COR-L47 (cell line): ENCODE measurements at places on chromosomes 7 and 10.

DNA sequence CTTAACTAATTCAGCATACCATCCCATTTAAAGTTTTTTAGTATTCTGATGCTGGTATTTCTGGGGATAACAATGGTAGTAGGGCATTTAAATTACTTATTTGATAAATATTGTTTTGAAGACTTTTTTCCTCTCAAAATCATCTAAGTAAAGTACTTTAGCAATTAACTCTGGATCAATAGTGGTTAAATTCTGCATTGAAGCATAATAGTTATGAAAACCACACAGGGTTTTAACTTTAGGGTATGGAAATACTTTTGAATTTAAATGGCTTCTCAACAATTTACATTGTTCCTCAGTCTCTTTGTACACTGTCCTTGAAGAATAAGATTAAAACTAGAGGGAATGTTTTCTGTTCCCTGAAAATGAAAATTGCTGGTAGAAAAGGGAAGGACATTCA, 202.6 kb upstream of the STEAP4 start:
- DNase-seq, result no peak

GRCh38 chr7:98282703-98283102, 1.2 kb downstream of the BRI3 start:
- no peak for DNase-seq

- no peak for DNase-seq
These were observed 6.7 kb upstream of the CYREN start for GRCh38 chr7:135177028-135177696.

GRCh38 chr7:22216309-22216708, 140.6 kb downstream of the RAPGEF5 start:
- DNase-seq, result no peak
